NCI-H1930 (cell line): ENCODE measurements at places on chromosomes 4 and X.

- DNase-seq = no peak
These were observed 687.4 kb upstream of the HS3ST1 start for GRCh38 chr4:12116009-12116552.

DNA sequence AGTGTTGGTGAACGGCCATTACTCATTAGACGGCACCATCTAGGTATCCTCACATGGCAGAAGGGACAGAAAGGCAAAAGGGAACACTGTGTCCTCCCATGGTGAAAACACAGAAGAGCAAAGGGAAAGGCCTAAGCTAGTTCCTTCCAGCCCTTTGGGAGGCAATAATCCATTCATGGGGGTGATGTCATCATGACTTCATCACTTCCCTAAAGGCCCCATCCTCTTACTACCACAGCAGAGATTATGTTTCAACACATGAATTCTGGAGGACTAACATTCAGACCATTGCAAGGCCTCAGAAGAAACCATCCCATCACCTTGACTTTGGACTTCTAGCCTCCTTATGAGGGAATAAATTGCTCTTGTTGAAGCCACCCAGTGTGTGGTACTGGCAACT, 238.2 kb downstream of the MGST2 start:
- no peak for DNase-seq

GRCh38 chr4:81606166-81606565, 134.5 kb upstream of the RASGEF1B start:
- no peak for DNase-seq

- no peak for DNase-seq
These were observed 447.1 kb downstream of the MID1IP1 start for GRCh38 chrX:39248330-39248729.

DNA sequence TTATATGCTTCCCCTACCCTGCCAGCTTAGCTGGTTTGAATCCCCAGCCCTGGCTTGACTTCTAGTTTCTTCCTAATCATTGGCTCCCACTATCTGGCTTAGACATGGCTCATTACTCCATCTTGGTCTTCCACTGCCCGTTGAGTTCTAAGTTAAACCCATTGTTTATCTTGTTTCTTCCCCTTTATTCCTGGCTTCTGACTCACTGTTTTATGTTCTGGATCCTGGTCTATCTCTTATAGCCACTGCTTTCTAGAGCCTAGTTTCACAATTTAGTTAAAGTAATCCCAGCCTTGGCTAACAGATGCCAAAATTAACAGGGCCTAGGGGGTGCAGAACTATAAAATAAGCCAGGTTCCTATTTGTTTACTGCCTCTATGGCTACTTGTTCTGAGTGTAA, 120.9 kb downstream of the ARHGEF9 start:
- DNase-seq = no peak

DNA sequence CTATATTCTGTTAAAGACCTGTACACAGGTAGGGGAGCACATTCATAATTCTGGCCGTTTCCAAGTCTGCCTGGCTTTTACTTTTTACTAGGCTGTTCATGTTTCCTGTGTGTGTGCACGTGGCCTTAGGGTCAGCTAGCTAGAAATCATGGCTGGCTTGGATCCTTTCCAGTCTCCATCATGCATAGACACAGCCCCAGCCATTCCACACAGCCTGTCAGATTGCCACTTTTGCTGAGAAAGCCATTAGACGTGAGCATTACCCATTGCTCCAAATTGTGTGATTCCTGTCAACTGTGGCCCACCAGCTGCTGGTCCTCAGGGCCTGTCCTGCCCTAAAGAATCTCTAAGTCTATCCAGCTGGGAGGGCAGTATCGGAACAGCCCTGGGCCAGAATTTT, 11.4 kb upstream of the SORCS2 start:
- no peak for DNase-seq

DNA sequence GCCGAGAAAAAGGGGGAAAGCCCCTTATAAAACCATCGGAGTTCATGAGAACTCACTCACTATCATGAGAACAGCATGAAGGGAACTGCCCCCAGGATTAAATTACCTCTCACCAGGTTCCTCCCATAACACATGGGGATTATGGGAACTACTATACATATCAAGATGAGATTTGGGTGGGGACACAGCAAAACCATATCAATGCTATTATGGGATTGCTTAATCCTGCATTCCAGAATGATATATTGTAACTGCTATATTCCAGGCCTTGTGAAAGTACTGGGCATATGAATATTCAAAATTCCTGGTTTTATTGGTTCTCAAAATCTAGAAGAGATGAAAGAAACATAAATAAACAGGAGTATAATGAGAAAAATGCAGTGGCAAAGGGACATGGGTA, 29.3 kb downstream of the NPY1R start:
- DNase-seq = no peak

GRCh38 chr4:108355186-108355901, 186.6 kb upstream of the LEF1 start:
- DNase-seq = no peak

- no peak for DNase-seq
These were observed 88.5 kb downstream of the KIT start for GRCh38 chr4:54746218-54746617.

- DNase-seq = no peak
These were observed 96.7 kb upstream of the MXRA5 start for GRCh38 chrX:3443184-3443583.

DNA sequence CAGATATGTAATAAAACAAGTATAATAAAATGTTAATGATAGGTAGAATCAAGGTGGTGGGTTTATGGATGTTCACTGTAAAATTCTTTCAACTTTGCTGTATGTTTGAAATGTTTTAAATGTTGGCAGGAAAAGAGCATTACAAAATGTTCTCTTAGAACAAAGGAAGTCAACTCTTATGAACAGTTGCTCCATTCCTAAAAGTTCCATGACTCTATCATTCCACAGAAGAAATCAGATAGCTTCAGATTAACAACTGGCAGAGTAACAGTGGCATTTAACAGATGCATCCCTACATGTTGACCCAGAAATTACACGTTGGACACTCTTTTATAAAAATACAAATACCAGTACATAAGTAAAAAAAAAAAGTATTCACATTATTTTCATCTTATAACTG, 2023.7 kb downstream of the ARAP2 start:
- no peak for DNase-seq

GRCh38 chrX:97452283-97452682, 568.6 kb downstream of the RPA4 start:
- DNase-seq = no peak

- DNase-seq = no peak
These were observed 63.0 kb downstream of the GPC3 start for GRCh38 chrX:133922390-133922771.

GRCh38 chr4:54723820-54724219, 66.1 kb downstream of the KIT start:
- peak; percentile 78 for DNase-seq

- DNase-seq = no peak
These were observed 6.1 kb downstream of the LIAS start for GRCh38 chr4:39464886-39465501.

GRCh38 chr4:32349026-32349425, 1628.9 kb downstream of the PCDH7 start:
- no peak for DNase-seq

DNA sequence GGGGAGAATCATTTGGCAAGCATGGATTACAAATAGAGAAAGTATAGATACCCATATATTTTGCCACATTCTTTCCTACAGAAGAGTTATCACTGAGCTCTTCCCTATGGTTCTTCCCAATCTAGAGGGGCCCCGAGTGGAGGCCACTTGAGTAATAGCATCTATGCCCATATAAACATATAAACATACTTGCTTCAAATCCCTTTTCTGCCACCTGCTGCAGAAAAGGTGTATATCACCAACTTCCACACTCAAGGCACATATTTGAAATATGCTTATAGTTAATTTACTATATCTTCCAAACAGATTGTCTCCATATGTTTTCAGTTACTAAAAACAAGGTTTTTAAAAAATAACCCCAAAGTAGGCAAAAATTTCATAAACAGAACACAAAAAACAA, 642.8 kb upstream of the DIPK2B start:
- no peak for DNase-seq

DNA sequence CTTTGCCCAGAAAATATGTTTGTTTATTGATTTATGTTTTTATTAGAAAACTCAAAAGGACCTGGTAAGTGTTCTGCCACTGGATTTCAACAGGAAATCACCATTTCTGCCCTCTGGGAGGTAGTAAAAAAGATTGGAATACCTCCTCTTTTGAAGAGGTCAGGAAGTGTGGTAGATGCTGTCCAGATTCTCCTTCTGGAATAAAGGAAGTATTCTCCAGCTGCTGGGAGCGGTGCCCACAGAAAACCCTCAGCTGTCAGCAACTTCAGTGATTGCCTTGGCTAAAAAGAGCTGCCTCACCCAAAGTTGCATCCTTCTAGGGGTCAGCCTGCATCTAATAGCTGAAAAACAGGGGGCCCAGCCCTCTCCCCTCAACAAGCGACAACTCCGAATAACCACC, 13.8 kb upstream of the ZNF674 start:
- DNase-seq = no peak
